Foreskin melanocyte (primary cell): ENCODE measurements at places on chromosomes 6 and 20.

DNA sequence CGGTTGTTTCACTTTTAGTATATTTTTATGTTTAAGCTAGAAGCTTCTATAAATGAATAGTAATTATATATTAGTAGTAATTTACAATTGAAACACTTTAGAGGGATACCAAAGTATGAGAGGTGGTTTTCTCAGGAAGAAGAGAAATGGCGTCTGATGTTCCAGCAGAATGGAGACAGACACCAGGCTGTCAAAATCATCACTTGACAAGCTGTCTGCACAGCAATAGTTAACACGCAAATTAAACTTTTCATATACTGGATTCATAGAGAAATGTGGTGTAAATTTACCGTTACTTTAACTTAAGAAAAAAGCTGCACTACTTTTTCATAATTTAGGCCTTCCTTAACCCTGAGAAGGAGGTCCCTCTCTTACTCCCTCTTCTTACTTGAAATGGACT, 82.6 kb downstream of the FAM217A start:
- no peak for DNase-seq

GRCh38 chr6:149389509-149390297, 10.4 kb upstream of the SUMO4 start:
- no peak for DNase-seq

DNA sequence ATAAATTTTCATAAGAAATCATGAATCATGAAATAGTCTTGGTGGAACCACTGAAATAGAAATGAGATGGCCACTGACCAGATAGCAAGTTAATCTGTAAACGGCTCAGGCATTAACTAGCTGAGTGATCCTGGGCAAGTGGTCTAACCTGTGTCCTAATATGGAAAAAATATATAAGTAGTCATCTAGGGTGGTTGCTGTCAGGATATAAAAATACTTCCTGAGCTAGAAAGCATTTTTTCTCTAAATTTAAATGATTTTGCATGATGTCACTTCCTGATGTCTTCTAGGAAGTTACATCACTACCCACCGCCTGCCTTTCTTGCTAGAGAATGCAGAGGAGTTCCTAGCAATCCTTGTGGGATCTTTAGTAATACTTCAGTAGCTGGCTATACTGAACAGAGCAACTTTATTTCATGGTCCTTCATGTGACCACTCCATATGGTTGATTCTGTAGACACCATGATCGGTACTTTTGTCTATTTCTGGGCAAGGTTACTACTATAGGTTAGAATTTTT, 228.1 kb upstream of the CEP162 start:
- no peak for DNase-seq

DNA sequence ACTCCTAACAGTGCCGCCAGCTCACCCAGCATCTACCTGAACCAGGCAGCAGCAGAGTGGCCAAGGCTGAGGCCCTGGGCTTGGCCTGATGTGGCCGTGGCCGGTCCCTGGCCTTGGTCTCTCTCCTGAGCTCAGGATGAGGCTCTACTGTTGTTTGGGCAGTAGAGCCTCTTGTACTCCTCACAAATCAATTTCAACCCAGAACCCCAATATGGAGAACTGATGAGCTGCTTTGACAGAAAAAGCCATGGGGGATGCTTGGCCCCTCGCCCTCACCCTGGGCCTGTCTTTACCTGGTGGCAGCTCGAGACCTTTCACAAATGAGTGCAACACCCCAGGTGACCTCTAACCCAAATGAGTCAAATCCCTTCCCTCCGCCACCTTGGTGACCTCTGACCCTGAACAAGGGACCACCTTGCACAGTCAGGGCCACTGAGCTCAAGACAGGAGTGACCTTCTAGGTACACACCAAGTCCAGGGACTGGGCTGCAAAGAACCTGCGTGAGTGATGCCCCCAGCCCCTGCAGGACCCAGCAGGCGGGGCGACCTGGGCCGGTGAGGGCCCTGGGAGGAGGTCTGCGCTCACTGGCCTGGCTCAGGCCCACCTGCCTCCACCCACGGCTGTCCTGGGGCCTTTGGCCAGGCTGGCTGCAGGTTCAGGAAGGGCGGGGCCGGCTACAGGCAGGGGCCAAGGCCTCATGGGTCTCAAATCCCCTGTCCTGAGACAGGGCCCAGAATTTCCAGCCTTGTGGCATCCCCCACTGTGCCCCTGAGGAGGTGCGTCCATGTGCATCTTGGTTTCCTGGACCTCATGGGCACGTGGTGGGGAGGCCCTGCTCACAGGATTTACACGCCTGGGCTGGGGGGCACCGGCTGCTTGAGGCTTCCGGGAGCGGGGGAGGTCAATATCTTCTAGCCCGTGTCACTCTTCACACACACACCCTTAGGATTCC, 30.2 kb downstream of the PSMG4 start:
- DNase-seq = no peak

- no peak for DNase-seq
Measured at GRCh38 chr6:74166849-74167248, 470.8 kb downstream of the CD109 start.

DNA sequence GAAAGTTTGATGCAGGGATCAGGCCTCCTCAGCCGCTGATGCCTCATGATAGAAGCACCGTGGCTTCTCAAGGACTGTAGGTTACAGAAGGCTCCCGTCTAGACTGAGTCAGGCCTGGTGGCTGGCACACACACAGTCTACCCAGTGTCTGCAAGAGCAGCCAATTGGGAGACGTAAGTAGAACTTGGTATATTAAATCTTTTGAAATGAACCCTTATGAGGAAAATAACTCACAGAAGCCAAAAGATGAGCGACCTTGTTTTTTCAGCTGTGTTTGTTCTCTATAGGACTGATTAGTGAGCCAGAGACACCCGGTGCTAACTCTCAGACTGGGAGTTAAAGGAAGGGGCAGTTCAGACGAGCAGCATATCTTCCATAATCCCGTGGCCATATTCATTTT, 5.9 kb upstream of the PDE10A start:
- no peak for DNase-seq

DNA sequence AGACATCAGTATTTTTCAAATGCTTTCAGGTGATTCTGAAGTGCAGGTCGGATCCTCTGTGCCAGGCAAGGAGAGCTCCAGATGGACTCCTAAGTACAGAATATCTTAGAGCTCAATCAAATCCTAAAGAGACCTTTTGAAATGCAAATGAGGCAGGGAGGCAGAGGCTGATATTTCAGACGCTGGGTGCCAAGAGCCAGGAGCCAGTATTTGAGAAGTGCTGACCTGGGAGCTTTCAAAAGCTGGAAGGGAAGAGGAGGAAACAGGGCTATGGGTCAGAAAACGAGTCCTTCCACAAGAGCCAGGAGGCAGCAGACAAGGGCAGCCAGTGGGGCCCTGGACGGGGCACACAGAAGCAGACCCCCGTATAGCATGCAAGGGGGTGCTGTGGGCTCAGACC, 46.1 kb upstream of the DSN1 start:
- no peak for DNase-seq

DNA sequence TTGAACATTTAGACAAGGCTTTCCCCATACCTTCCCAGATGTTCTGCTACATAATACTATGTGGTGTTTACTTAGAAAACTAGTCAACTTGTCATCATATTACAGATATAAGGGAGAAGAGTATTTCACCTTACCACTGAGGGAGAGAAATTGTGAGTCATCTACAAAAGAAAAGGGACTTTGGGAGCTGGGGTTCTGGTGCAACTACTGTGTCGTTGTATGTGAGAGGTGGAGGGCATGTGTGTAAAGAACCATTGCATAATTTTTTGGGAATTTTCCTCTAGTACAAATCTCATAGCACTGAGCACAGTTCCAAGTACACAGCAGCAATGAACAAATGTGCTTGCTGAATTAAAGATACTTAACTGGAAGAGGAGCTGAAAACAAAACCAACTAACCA, 665.6 kb downstream of the DHX35 start:
- no peak for DNase-seq

- peak; percentile 42 for DNase-seq
Measured at GRCh38 chr20:34834459-34834893, 9.0 kb upstream of the NCOA6 start.

- DNase-seq = no peak
Measured at GRCh38 chr20:36043892-36044515, 75.6 kb downstream of the CNBD2 start.

DNA sequence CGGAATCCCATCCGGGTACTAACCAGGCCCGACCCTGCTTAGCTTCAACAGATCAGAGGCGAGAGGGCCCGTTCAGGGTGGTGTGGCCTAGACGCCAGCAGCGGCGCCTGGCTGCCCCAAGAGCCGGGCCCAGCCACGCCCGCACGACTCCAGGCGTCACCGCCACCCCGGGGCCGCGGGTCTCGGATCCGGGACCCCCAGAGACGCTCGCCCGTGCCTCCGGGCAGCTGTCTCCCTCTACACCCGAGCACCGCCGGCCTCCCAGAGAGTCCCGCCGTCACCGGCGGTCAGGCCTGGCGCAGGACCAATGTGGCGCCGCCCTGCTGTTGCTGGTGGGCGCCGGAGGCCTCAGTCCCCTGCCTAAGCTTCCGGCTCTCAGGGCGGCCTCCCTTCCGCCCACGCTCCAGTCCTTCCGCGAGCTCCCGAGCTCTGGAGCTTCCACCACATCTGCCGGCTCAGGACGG, 441.2 kb upstream of the DEFB115 start:
- DNase-seq = no peak

GRCh38 chr6:16418151-16418550, 179.8 kb downstream of the GMPR start:
- no peak for DNase-seq

- DNase-seq = no peak
Measured at GRCh38 chr20:63597651-63598478, 23.8 kb upstream of the HELZ2 start.

- no peak for DNase-seq
Measured at GRCh38 chr6:129236001-129236517, 353.1 kb downstream of the LAMA2 start.

- DNase-seq = no peak
Measured at GRCh38 chr6:169858935-169859351, 107.5 kb downstream of the ERMARD start.

DNA sequence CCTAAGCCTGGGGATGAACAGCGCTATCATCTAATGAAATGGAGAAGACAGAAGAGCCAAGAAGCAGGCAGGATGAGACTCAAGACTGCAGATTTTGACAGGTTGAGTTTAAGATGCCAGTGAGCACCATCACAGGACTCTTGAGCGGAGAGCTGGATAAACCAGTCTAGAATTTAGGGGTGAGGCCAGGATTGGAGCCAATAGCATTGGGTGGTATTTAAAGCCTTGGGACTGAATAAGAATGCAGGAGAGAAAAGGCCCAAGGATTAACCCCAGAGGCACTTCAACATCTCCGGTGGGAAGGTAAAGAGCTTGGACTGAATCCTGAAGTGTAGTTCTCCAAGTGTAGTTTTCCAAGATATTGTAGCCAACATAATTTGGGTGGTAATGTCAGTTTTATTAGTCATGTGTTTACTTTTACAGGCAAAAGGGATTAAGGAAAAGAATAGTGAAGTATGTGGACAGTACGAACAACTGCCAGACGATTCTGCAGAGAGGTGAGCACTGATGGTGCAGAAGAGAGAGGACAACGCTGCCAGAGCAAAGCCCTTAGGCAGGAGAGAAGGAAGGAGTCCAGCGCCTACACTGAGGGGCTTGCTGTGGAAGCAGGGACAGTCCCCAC, 85.2 kb downstream of the DTNBP1 start:
- no peak for DNase-seq

GRCh38 chr20:37522260-37523011, 1.4 kb downstream of the NNAT start:
- DNase-seq = no peak

- peak; percentile 14 for DNase-seq
Measured at GRCh38 chr20:49562311-49563014, 5.5 kb downstream of the PTGIS start.

DNA sequence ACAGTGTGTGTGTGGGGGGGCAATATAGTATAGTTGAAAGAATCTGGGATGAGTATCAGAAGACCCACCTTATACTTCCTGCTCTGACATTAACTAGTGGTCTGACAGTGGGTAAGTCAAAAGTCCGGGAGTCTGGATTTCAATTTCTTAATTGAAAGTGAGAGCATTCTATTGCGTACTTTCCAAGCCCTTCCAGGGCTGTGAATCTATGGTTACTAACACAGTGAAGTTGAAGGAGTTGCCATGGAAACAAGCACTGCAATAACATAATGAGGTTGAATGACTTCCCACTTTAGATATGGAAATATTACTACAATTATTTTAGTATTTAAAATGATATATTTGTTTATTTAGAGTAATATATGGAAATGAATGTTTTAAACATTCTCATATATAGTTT, 80.2 kb downstream of the MLIP start:
- no peak for DNase-seq

DNA sequence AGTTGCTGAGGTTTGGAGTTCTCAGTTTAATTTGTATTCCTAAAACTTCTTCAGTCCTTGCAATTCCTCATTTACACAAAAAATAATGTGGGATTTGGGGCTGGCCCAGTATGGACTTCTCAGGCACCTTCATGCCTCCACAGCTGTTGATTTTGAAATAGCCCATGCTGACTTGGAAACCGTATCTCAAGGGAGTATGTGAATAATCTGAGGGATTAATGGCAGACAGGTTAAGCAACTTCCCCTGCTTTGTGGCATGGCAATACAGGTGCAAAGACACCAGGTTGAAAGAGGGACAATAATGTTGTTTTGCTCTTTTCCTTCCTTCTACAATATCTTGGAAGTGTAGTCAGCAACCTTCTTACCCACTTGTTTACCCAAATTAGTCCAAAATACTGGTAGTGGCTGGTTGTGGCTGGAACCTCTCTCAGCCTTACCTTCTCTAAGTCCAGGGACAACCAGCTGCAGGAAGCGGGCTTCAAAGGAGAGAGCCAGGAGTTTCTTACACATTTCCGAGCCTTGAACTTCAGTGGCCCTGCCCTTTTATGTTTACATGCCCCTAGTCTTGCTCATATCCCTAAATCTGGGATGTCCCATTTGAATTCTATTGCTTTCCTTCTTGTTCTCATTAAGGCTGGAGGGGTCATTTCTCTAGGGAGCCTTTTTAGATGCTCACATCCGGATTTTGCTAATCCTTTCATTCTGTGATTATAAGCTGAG, 44.1 kb upstream of the ADGRF1 start:
- no peak for DNase-seq

DNA sequence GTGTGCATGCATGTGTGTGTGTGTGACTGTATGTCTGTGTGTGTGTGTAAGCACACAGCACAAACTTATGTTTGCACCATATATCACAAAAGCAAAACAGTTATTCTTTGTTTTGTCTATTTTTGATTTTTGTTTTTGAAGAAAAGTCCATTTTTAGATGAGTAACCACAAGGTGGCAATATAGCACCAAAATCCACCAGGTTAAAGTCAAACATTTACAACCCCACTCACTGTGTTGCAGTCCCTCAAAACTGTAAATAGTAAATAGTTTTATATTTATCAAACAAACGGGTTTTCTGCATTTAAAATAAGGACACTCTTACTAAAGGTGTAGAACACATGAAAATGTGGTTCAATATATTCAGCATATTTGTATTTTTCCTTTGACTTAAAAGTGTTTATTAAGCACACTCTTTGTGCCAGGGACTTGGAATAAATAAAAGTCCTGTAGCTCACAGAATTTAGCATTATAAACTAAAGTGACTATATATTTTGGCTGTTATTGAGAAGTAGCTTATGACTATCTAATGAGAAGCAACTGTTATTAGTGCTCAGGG, 118.5 kb downstream of the GFRAL start:
- peak; percentile 20 for DNase-seq
